ENCODE measurements at places on chromosomes 12 and 14.
A peak's percentile ranks its signal among the peaks of the same experiment; 100 is the strongest.

DNA sequence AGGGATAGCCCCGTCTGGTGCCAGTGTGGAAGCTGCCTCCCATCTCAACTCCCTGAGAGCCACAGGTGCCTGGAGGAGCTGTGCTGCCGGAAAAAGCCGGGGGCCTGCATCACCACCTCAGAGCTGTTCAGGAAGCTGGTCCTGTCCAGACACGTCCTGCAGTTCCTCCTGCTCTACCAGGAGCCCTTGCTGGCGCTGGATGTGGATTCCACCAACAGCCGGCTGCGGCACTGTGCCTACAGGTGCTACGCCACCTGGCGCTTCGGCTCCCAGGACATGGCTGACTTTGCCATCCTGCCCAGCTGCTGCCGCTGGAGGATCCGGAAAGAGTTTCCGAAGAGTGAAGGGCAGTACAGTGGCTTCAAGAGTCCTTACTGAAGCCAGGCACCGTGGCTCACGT lies 25.5 kb upstream of the P2RX4 start:
- no peak for DNase-seq

DNA sequence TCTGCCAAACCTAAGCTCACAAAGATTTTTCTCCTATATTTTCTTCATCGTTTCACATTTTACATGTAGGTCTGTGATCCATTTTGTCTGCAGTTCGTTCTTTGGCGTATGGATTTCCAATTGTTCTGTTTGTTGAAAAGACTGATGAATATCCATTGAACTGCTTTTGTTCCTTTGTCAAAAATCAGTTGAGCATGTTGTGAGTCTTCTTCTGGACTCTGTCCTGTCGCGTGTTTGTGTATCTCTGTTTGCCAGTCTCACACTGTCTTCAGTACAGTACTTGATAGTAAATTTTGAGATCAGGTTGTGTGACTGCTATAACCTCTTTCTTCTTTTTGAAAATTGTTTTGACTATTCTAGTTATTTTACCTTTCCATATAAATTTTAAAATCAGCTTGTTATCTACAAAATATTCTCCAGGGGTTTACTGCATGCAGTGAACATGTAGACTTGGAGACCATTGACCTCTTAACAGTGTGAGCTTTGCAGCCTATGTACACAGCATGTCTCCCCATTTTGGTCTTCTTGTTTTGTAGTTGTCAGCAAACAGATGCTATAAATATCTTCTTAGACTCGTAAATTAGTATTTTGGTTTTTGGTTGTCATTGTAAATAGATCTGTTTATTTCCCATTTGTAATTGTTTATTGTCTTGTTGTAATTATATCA lies 94.0 kb upstream of the DYNC1H1 start:
- no peak for DNase-seq

DNA sequence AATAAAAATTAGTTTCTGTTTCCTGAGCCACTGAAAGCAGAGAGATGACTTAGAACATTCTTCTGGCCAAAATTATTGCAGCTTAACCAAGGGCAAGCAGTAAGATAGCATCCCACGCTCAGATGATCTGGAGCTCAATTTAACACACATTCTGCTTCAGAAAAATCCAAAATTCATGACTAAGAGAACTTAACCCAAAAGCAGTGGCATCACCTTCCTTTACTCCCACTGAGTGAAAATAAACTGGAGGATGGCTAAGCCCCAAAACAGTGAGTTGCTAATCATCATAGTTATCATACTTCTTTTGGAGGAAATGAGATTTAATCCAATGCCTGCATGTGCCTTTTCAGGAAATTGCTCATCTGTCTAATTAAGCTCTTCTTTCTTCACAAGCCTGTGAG lies 195.4 kb downstream of the DUSP6 start:
- DNase-seq: peak; percentile 67

DNA sequence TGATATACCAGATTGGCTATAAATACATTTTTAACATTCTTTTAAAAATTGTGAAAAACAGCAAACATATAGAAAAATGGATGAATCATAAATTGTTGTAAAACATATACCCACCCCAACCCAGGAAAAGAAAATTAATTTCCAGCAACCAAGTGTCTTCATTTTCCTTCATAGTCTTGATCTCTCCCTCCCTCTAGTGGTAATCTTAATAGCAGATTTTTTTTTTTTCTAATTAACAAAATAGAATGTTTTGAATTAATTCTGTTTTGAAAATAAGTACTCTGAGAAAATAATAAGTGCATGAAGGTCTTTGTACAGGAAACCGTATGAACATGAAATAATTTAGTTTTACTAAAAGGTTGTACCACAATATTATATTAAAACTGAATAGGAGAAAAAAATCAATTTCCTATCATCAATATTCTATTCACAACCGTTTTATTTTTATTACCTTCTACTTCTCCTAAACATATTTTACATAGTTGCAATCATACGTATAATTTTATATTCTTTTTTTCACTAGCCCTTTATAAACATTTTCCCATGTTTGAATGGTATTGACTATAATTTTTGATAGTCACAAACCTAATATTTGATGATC lies 7.0 kb downstream of the ETNK1 start:
- DNase-seq: peak; percentile 4

- no peak for DNase-seq
These were observed 2.5 kb downstream of the SSPN start for GRCh38 chr12:26197832-26198231.

GRCh38 chr12:52526511-52526951 lies 6.3 kb upstream of the KRT5 start:
- no peak for DNase-seq

DNA sequence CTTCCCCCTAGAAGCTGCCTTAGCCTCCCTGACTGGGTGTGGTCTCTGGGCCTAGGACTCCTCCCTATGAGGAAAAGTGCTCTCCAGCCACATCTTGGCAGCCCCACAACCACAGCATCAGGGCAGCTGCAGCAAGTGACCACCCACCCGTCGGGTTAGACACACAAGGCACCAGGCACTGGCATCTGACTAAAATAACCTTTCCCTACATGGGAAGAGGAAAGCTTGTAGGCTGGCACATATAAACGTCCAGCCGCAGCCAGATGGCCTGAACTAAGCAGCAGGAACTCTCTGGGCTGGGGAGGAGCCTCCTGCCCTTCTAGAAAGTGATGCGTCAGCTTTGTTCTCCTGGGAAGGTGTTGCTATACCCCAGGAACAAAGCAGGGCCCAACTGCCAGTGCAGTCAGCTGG lies 328.7 kb downstream of the DPF3 start:
- no peak for DNase-seq

DNA sequence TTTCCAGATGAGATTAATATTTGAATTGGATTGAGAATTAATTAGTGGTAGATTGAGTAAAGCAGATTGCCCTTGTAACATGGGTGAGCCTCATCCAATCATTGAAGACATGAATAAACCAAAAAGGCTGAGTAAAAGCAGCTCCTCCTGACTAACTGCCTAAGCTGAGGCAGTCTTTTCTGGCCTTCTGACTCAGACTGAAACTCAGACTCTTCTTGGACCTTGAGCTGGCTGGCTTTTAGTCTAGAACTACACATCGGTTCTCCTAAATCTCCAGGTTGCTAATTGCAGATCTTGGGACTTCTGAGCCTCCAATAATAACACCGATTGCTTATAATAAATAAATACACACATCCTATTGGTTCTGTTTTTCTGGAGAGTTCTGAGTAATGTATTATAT lies 24.0 kb downstream of the FKBP11 start:
- no peak for DNase-seq

DNA sequence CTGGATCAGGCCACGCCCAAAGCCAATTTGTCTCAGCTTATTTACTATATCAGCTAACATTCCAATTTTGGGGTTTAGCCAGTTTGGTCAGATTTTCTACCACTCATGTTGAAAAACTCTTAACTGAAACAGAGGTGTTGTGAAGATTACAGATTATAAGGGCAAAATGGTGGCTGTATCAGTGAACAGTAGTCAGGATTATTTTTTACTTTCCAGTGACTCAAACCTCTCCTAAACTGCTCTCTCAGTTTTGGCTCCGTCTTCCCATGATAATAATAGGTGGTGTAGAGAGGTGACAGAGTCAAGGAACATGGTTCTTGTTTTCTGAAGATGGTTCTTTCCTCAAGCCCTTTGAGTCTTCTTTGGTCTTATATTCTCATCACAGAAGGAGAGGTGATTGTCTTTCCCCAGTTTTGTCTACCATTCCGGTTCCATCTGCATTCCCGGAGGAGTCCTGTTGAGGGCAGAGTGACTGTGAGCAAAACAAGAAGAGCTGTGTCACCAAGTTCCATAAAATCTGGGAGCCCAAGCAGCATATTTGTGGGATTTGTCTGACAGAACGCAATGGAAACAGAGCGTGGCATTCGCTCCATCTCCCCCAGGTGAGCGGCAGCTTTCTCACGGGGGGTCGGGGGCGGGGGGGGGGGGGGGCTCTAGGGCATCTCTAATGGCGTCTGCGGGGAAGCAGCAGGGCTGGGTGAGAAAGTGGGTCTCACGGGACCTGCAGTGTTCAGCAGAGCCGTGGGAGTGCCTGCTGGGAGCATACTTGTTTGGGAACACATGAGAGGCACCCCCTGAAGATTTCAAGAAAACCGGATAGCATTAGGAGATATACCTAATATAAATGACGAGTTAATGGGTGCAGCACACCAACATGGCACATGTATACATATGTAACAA lies 59.1 kb downstream of the TBC1D30 start:
- DNase-seq: no peak

- DNase-seq: no peak
These were observed 29.4 kb downstream of the PPP2R5E start for GRCh38 chr14:63513756-63514155.

DNA sequence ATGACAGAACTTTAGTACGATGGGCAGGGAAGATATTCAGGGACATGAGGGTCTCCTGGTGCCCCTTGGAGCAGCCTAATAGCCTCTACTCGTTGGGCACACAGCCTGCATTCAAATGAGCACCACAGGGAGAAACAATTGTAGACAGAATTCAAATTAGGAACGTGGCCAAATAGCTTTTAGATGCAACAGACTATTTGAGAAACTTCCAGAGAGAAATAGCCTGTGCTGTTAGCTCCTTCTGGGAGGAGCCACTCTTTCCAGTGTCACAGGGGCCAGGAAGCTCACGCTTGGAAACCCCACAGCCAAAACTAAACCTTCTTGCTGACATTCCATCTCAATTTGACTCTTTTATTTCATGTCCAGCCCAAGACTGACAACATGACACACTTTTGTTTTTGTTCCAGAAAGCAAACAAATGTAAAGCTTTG lies 114.5 kb downstream of the RPAP3 start:
- DNase-seq: peak; percentile 31

- no peak for DNase-seq
These were observed 404.2 kb downstream of the GLT1D1 start for GRCh38 chr12:129257524-129257923.

DNA sequence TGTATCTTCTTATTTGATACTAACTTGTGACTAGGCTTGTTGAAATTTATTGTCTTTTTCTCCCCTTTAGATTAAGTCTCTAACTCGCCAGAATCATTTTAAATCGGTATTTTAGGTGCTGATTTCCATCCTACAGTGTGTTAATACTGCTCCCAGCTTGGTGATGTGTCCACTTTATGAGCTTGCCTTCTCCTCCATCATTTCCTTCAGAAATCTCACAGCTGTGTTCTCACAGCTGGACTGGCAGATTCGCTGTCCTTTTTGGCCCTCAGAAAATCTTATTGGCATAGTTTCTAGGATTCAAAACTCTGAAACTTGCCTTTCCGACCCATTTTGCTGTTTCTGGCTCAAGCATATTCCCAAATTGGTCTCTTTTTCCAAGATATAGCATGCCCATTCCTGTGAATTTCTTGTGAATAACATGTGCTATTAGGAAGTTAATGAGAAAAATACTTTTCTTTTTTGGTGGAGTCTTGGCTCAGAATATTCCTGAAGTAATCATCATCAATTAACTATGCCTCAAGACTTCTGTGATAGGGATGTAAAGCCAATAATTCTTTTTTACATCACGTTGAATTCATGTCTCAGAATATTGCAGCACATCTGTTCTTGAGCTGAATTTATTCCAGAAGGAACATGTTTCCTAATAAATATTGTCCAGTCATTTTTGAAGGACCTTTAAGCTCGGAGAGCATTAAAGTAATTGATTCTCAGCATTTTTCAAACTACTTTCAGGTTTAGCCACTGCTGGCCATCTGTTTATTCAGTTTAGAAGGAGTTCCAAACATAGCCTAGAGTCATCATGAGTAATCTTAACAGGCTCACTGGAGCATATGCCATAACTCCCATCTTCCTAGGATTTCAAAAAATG lies 50.0 kb upstream of the USP44 start:
- peak; percentile 66 for DNase-seq

- no peak for DNase-seq
These were observed 396.0 kb upstream of the PRICKLE1 start for GRCh38 chr12:42985506-42985905.

- DNase-seq: peak; percentile 48
These were observed 68.2 kb downstream of the ATP23 start for GRCh38 chr12:58009405-58010195.

GRCh38 chr12:131076296-131076695 lies 122.6 kb downstream of the ADGRD1 start:
- DNase-seq: no peak

DNA sequence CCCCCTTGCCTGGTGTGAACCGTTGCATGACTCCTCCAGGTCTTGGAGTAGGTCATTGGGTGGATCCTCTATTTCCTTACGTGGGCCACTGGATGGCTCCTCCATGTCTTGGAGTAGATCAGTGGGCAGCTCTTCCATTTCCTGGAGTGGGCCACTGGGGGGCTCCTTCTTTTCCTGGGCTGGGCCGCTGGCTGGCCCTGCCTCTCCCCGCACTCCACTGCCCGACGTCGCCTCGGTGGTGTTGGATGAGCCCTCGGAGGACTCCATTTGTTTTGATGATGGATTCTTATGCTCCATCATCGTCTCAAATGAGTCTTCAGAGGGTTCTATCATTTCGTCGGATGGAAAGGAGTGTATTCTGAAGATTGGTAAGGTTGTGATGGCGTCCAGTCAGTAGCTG lies 19.1 kb downstream of the RTL1 start:
- DNase-seq: no peak

GRCh38 chr14:97264516-97265230 lies 467.5 kb downstream of the VRK1 start:
- no peak for DNase-seq

- no peak for DNase-seq
These were observed 73.9 kb upstream of the WSCD2 start for GRCh38 chr12:108055141-108055540.

DNA sequence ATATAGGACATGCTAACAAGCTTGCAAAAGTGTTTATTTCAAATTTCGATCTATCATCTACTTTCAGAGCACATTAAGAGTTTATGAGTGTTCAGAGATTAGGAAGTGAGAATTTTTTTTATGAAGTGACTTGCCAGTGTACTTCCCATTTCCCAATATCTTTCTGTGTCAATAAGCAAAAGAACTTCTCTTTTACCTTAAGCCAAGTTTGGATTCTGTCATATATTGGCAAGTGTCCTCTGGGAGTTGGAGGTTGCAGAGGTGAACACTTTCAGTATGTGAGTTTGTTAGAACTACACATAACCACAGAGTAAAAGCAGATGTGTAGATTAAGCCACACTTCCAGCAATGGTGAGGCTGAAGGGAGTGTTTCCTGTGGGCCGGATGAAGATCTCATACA lies 16.6 kb upstream of the KLRF1 start:
- peak; percentile 11 for DNase-seq

DNA sequence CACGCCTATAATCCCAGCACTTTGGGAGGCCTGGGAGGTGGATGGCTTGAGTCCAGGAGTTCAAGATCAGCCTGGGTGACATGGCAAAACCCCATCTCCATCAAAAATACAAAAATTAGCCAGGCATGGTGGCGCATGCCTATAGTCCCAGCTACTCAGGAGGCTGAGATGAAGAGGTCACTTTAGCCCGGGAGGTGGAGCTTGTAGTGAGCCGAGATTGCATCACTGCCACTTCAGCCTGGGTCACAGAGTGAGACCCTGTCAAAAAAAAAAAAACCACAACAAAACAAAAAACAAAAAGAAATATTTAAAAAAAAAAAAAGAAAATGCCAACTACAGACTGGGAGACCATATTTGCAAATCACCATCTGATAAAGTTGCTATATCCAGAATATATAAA lies 17.5 kb downstream of the WDR89 start:
- no peak for DNase-seq
